ENCODE measurements at places on chromosomes 5 and 9.

DNA sequence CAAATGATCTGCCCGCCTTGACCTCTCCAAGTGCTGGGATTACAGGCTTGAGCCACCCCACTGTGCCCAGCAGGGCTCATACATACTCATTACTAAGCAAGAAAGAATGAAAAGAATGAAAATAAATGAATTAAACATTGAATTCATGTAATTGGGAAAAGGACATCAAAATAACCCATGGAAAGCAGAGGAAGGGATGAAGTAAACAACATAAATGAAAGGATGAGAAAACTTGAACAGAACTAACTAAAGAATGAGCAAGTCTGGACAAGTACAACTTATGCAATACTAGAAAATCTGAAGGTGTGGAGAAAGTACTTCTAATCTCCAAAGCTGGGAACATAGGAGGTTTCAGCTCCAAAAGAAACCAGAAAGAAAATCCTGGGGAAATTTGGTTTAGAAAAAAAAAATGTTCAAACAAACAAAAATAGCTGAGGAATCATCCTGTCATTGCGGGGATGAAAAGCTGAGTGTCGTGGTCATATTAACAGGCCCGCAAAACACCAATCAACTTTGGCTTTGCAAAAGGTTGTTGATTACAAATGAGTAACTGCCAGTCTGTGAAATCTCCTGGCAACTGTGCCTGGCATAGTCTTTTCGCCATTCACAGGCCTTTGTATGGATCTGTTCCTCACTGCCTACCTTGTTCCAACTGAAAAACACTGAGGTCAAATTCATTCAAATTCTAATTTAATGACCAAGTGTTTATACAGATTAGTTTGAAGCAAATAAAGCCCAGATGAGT is 2.3 kb upstream of the AK3 start:
- DNase-seq, result no peak

DNA sequence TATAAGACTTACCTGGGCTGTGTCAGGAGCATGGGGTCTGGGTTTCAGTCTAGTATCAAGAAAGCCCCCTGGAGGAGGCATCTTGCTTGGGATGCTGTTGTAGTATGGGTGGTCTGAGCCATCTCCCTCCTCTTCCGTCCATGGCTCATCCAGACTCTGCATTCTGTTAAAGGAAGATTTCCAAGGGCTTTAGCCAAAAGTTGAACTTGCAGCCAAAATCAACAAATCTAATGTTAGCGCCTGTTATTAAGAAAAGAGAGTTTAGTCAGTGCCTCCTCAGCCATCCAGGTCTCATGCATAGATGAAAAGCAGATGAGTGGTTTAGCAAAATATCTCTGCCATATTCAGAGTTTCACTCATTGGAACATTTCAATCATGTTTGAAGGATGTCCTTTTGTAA is 55.6 kb downstream of the S1PR3 start:
- no peak for DNase-seq

- no peak for DNase-seq
Measured at GRCh38 chr9:94685359-94685758, 41.1 kb upstream of the AOPEP start.

- no peak for DNase-seq
Measured at GRCh38 chr9:73074176-73074708, 77.4 kb upstream of the ANXA1 start.

DNA sequence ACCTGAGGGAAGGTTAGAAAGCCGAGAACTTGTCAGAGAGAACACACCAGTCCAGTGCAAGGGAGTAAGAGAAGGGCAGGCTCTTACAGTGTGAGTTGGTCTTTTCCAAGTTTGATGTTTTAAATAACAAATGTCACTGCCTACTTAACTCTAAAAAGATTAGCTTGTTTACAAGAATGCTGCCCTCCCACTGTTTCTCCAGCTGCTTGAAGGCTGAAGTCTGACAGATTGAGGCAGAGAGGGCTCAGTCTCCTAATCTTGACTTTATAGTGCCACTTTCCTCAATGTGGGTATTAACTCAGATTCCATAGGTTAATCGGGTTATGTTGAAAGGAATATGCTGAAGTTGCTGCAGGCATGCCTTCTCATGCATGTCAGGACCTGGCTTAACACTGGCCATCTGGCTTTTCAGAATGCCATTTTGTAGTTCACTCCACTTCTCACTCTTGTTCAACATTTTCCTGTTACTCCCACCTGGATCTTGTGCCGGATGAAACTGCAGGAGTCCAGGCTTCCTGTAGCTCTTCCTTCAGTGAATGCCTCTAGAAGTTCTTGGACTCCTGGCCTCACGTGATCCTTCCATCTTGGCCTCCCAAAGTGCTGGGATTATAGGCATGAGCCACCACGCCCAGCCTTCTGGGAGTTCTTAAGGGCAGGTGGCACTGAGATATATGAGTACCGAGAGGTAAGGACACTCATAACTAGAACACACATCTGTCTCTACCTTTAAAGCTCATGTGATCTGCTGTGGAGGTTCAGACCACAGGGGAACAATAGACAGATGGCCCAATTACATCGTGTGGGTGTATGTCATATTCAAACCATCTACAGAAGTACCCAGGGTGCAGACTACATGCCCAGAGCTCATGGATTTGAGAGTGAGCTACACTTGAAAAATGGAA is 249.7 kb downstream of the ARHGAP26 start:
- DNase-seq, result no peak

DNA sequence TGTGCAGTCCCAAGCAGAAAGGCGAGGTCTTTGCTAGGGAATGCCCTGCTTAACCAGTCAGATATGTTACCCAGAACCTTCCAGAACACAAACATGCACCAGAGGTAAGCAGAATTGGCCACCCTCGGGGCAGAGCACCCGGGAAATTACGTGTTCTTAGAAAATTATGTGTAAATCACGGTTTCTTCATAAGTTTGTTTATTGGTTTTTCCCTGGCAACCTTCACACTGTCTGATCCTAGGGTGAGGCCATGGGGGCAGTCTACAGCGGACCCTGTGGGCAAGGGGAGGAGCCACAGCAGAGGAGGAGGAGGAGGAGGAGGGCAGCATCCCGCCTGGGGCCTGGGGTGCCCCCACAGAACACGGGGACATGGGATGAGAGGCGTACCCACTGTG is 31.4 kb downstream of the RXRA start:
- DNase-seq, result no peak

DNA sequence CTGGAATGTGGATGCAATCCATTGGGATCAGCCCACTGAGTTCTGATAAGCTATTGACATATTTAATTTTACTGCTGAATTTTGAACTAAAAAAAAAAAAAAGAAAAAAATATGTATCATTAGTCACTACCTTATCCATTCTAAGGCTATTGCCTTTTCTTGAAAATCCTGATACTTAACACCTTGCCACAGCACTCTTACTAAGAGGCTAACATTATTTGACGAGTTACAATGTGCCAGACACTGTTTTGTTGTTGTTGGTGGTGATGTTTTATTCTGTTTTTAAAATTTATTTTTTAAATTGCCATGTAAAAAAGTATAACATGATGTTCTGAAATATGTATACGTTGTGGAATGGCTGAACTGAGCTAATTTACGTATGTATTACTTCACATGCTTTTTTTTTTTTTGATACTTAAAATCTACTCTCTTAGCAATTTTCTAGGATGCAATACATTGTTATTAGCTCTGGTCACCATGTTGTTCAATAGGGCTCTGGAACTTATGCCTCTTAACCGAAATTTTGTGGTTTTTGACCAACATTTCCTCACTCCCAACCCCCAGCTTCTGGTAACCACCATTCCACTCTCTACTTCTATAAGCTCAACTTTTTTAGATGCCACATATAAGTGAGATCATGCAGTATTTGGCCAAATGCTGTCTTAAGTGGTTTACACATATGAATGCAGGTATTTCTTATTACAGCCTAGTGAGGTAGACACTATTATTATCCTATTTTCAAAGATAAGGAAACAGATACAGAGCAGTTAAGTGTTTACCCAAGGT is 134.8 kb upstream of the PCA3 start:
- no peak for DNase-seq

- DNase-seq, result peak; percentile 48
Measured at GRCh38 chr9:112041536-112042243, 133.4 kb downstream of the SUSD1 start.

- DNase-seq, result no peak
Measured at GRCh38 chr5:21644032-21644431, 1209.1 kb downstream of the CDH12 start.

DNA sequence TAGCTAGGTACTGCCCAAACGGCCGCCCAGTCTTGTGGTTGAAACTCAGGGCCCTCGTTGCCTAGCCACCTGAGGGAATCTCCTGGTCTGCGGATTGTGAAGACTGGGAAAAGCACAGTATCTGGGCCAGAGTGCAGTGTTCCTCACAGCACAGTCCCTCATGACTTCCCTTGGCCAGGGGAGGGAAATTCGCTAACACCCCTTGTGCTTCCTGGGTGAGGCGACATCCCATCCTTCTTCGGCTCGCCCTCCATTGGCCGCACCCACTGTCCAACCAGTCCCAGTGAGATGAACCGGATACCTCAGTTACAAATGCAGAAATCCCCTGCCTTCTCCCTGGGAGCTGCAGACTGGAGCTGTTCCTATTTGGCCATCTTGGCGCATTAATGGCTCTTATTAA is 250.5 kb downstream of the FER start:
- DNase-seq, result no peak

DNA sequence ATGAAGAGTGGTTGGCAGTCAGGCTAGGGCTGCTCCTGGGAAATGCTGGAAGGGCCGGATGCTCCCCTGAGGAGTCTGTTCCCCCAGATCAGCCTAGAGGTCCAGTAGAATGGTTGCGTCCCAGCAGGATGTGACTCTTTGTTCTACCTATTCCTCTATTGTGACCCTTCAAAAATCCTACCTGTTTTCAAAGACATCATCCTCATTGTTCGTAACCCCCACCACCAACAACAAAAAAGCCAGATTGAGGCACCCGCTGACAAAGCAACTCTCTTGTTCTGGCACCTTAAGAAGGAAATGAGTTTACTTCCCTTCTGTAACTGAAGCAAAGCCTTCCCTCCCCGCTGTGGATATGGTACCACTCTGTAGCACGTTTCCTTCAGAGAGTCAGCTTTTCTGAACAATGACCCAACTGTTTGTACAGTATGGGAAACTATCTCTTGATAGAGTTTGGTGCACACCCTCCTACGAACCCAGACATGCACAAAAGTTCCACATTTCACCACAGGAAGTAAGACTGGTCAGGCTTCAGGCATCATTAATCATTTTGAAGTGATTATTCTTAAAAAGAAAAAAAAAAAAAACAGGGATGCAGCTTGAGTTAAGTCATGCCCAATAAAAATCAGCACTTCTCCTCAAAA is 207.2 kb downstream of the ENC1 start:
- no peak for DNase-seq

DNA sequence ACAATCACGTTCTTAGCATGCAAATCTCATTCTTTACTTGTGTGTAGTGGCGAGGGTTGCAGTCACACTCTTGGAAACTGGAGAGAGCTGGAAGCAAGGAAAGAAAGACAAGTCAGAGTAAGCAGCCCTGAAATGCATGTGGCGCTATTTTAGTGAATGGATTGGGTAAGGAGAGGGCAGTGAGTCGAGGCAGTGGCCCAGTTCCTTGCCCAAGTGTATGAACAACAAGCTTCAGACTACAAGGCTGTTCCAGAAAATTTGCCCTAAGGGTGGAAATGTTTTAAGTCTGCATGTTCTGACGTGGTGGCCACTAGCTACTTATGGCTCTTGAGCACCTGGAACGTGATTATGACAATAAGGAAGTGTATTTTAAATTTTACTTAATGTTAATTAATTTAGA is 59.4 kb upstream of the PTPN3 start:
- DNase-seq, result no peak

DNA sequence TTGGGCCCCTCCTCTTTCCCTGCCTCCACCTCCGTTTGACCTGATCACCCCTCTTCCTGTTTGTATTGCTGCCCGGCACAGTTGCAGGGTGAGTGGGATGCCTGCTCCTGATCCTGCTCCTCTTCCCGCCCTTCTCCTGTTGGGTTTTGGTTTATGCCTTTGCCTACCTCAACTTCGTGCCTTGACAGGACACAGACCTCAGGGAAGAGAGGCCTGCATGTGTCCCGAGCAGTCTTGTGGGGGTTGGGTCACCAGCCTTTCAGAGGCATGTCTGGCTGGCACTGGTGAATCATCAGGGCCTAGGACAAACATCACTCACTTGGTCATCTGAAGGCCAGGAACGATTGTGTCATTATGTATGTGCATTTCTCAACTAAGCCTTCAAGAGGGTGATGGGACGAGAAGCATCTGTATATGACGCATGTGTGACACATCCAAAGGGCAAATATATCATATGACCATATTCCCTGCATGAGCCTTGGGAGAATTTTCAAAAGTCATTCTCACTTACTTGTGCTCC is 56.9 kb downstream of the NPR3 start:
- DNase-seq, result no peak

GRCh38 chr9:71620331-71620730 is 148.0 kb downstream of the CEMIP2 start:
- no peak for DNase-seq

DNA sequence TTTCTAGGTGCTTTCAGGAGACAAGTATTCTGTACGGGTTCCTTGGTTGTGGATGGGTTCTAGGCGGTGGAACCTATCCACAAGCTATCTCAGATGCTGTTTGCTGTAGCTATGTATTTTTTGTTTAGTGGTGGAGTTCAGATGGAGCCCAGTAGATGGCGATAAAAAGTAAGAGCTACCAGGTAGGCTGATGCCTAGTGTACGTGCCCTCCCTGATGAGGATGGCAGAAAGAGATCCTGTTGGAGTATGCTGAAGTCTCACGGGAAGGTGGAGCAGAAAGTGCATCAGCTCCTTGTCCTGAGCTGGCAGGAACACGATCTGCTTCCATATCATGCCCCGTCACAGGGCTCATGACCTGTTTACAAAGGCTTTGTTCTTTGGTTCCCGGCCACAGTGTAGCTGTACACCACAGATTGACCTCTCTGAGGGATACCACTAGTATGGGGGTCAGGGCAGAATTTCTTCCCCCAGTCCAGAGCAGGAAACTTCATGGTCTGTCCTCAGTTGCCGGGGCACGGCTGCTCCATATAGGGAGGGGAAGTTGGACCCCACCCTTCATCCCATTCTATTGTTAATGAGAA is 12.6 kb upstream of the UGT3A2 start:
- DNase-seq, result peak; percentile 43
